ENCODE measurements at places on chromosomes 5 and 9.

- no peak for DNase-seq
Observed at GRCh38 chr9:125972012-125972729, 225.0 kb downstream of the PBX3 start.

DNA sequence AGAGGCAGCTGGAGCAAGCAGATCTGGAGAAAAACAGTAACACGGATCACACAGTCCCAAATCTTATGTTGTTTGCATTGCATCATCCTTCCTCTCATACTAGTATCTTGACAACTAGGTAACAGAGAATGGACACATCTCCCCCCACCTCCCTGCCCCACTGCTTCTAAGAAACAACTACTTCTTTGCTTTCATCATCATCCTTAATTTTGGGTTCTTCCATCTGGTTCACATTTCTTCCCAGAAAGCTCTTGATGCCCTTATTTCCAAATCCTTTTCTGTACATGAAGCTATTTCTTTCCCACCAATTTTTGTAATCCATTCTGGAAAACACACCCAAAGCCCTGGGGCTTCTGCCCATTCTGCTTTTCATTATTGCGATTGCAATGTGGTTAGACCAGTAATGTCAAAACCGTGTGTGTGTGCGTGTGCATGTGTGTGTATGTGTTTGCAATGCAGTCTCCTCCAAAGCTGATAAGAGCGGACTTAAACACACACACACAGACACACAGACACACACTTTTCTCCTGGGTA, 254.7 kb upstream of the SLC30A5 start:
- no peak for DNase-seq

- no peak for DNase-seq
Observed at GRCh38 chr9:103210607-103211006, 215.5 kb downstream of the CYLC2 start.

DNA sequence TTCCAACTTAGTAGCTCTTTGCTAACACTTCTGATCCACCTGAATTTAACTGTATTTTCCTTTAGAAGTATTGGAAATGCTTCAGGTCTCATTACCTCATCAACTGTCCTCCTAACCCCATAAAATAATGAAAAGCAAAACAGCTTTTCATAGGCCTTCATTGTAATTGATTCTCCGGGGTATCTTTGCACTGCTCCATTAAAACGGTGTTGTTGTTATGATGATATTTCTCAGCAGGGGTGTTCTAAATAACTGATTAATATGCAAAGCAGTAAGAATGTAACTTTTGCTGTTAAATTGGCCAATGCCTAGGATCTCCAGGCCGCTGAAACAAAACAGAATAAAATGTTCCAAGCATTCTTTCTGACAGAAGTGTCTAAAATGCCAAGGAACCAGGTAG, 1983.2 kb downstream of the EFNA5 start:
- DNase-seq: no peak

GRCh38 chr5:139140591-139141071, 57.5 kb downstream of the SIL1 start:
- no peak for DNase-seq

- DNase-seq: no peak
Observed at GRCh38 chr5:7872517-7873130, 3.7 kb downstream of the MTRR start.

GRCh38 chr5:173248481-173248880, 13.5 kb upstream of the NKX2-5 start:
- DNase-seq: no peak

DNA sequence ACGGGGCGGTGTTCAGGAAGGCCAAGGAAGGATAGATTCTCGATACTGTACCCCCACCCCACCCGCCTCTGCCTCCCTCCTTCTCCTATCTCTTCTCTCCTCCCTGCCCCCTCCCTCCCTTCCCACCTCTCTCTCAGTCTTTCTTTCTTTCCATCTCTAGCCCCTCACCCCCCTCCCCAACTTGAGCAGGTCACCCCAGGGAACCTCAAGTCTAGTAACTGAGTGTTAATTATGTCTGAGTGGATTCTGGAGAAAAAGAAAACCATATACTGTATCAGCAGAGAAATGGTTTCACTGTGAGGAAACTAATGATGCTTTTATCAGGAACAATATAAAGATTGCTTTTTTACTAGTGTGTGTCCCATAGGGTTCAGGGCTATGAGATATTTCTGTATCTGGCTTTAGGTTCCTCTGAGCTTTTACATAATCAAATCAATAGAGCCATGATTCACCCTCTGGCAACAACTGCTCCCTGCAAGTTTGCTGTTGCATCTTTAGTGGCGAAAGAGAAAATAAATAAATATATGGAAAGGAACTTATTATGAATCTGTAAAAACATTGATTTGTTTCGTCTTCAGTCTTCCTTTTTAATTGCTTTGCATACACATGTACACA, 639.7 kb downstream of the CCDC171 start:
- no peak for DNase-seq

DNA sequence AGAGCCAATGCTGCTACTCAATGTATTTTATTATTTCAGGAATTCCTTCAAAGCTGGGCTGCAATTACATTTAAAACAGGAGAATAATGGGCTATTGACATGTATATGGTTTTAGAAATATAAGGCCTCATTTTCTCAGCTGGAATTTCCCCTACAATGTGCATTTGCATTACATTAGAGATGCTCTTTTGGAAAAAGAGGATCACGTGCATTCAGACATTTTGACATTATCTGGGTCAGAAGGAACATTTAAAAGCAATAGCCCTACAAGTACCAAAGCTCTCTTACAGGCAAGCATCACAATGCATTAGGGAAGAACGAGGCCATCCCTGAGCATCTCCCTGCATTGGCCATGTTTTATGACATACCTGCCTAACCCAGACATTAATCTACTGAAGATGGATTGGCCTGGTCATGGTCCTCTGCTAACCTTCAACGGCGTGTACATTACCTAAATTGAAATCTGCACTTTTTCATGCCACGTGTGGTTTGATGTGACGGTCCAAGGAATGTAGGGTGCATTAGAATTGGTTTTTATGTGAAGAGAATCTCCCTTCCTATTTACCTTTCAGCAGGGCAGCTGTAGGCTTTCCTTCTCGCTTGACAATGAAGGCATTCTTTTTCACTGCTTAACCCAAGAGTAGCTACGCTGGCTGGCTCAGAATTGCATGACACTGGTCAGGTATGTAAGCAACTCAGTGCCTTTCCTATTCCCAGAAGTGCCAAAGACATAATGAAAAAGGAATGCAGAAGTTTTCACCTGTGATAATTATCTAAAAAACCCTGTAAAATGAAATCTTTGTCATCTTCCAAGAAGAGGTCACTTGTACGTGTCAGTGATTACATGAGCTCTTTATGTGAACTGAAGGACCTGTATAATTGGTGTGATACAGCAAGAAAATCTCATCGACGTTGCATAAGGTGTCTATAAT, 212.3 kb upstream of the MPDZ start:
- no peak for DNase-seq

- no peak for DNase-seq
Observed at GRCh38 chr9:76086539-76086938, 196.1 kb downstream of the PCSK5 start.

DNA sequence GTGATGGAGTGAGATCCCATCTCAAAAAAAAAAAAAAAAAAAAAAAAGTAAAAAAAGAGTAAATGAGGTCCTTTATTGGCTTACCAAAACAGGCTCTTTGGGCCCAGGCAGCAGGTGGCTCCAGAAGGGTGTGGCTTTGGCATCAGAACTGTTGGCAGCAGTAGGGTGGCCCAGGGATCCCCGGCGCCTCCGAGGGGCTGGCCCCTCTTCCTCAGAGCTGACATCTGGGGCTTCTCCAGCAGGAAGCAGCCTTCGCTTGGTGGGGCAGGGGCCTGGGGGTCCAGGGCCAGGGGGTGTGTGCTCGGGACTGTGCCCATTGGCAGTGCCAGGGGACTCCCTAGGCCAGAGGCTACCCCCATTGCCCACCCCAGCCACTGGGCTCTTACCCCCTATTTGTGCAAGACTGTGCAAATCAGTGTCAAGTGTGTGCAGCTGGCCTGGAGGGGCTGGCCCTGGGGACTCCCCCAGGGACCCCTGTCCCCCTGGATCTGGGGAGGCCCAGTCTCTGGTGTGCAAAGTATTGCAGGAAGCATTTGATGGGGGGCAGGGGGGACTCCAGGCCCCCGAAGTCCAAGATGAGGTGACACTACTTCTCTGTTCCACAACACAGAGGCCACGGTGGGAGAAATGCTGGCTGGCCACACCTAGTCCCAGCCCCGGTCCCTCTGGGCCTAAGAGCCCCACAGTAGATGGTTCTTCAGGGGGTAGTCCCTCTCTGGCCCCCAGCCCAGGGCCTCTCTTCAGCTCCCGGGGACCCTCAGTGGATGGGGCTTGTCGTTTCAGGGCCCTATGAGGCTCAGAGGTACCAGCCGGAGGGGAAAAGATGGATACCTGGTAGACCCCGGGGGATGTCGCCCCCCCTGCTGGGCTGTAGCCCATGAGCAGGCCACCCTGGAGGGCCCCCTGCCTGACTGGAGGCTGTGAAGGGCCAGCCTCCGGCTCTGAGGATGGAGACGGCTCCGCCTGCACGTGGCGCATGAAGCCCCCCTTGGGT, 4.7 kb upstream of the STOML2 start:
- DNase-seq: no peak

DNA sequence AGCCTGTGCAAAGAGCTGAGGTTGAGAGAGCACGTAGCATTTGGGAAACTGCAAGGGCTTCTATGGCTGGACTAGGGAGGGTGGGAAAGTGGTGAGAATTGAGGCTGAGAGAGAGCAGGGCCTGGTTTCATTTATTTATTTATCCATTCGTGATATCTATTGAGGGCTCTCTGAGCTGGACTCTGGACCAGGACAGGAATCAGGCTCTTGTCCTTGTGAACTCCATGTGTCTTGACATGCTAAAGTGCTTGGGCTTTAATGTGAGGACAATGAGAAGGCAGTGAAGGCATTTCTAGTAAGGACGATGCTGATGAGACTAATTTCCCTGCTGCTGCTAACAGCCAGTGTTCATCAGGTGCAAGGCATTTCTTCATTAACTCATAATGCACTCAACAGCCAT, 95.9 kb upstream of the KLF4 start:
- no peak for DNase-seq

DNA sequence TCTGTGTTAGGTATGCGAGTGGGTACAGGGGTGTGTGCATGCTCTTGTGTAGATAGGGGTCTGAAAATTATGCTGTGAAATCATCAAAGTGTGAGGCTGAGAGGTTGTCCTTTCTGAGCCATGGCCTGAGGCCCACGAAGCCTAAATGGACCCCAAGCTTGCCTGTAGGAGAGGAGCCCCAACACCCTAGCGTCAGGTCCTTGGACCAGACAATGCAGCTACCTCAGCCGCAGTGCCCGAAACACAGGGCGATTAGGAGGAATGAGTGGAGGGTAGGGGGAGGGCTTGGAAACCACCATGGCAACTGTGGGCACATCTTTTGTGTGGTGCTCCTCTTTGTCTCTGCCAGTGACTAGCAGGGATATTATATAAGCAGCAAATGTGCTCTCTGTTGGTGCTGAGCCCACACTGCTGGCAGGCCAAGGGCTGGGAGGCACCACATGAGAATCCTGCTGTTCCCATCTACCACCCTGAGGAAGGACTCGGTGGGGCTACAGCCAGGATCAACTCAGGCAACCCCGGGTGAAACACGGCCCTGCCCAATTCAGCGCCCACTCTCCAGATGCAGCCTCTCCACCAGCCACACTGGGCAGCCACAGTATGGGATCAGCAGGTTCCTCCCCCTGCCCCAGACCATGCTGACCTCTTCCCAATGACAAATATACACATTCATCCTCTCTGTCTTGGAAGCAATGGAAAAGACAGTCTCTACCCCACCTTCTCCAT, 84.6 kb upstream of the FSTL4 start:
- no peak for DNase-seq

- DNase-seq: no peak
Observed at GRCh38 chr5:39943811-39944210, 519.0 kb upstream of the DAB2 start.

DNA sequence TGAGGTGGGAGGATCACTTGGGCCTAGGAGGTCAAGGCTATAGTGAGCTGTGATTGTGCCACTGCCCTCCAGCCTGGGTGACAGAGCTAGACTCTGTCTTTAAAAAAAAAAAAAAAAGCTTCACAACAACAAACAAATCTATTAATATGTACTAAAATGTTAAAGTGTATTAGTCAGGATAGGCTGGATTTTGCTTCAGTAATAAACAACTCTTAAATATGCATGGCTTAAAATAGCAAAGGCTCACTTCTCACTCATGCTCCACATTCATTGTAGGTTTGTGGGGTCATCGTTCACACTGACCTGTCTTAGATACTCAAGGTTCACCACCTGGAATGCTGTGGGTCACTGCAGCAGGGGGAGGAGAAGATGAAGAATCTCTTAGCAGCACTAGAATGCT, 33.8 kb upstream of the COL15A1 start:
- no peak for DNase-seq

DNA sequence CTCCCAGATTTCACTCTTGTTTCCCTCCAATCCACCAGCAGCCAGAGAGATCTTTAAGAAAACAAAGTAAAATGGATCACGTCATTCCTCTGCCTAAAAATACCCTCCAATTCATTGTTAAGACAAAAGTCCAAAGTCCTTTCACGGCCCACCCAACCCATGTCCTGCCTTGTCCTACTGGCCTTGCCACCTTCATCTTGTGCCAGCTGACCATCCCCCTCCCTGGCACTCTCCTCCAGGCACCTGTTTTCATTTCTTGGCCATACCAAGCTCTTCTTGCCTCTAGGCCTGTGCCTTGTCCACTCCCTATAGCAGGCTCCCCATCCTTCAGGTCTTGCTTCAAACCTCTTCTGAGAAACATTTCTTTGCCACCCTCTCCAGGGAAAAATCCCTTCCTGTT, 307.6 kb downstream of the MSX2 start:
- DNase-seq: no peak

GRCh38 chr9:19146441-19147024, 19.2 kb upstream of the PLIN2 start:
- no peak for DNase-seq

DNA sequence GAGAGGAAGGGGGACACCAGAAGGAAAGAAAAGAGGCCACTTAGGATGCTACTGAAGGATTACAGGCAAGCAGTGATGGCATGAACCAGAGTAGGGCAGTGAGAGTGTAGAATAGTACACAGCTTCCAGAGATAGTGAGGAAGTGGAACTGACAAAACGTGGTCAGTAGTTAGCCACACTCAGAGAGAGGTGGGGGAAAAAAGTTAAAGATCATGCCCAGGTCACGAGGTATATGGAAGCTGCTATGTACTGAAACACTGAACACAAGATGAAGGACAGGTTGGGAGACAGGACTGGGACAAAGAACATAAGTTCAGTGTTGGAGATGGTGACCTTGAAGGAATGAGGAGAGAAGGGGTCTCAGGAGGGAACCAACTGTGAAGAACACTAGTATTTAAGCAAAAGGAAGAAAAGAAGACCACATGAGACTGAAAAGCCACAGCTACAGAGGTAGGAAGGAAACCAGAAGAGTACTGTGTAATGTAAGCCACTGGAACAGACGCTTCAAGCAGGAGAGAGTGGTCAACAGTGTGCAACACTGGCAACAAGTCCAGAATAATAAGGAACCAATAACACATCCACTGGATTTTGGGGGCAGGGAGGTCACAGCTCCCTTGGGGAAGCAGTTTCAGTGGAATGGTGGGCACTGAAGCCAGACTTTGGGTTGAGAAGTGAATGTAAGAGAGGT, 45.5 kb downstream of the ELL2 start:
- DNase-seq: no peak

GRCh38 chr9:121541256-121541655, 41.6 kb upstream of the GGTA1 start:
- no peak for DNase-seq

GRCh38 chr5:124847907-124848306, 101.5 kb upstream of the ZNF608 start:
- no peak for DNase-seq
